ENCODE measurements at places on chromosomes 2 and 18. TPM values are rescaled to one million over a fixed set of nuclear protein-coding genes. Genes with fewer than 3 reads are reported as not detected.
A peak's percentile ranks its signal among the peaks of the same experiment; 100 is the strongest.

Gene FTCDNL1
- 2.8 TPM for polyA plus RNA-seq

Gene IL36B
- not detected for polyA plus RNA-seq

Gene LHCGR
- polyA plus RNA-seq, result not detected

Gene UGT1A10
- not detected for polyA plus RNA-seq

Gene SKA1
- polyA plus RNA-seq, result 1.4 TPM

DNA sequence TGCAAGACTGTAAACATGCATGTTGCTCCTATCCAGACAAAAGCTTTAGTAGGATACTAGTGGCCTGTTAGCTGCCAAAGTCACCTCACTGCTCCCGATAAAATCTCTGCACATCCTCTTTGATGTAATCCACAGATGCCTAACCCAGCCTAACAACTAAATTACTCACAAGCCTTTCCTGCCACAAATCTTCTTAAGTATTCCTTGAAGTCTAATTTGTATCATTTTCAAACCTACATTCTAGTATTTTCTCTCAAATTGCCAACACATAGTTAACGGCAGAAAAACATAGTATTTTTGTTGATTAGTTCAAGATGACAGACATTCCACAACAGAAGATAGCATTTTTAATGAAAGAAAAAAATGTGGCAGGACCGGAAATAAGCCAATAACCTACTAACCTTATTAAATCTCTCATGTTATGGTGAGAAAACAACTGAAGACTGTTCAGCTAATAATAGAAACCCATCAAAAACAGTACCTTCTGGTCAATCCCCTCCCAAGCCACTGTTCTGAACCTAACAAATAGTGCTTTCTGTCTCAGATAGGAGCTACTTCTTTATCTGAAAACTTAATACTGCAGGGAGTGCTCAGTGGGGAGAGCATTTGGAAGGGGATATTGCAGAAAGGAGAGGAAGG is at the start of gene MPP4:
Gene MPP4, minus strand, starts transcription at position 57 of the 639 bp plus-strand sequence. CDS start 4,690 bp downstream, outside the sequence.
- no peak for DNase-seq
- no peak within 1 kb of the TSS for H3K4me3 ChIP-seq
- peaks cover 22% of the 10 kb centered on the region for H3K36me3 ChIP-seq
- H3K27me3 ChIP-seq, result no peaks in the 10 kb centered on the region

DNA sequence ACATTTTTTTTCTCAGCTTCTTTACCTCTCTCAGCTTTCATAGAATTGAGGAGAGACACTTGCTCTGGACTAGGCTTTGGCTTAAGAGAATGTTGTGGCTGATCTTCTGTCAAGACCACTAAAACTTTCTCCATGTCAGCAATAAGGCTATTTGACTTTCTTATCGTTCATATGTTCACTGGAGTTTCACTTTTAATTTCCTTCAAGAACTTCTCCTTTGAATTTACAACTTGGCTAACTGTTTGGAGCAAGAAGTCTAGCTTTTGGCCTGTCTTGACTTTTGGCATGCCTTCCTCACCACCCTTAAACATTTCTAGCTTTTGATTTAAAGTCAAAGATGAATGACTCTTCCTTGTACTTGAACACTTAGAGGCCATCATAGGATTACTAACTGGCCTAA is 104.4 kb upstream of the SLC39A10 start:
- no peak overlapping the region for H3K4me3 ChIP-seq
- peaks cover 14% of the 10 kb centered on the region for H3K4me1 ChIP-seq
- H3K36me3 ChIP-seq, result peaks cover 9% of the 10 kb centered on the region

DNA sequence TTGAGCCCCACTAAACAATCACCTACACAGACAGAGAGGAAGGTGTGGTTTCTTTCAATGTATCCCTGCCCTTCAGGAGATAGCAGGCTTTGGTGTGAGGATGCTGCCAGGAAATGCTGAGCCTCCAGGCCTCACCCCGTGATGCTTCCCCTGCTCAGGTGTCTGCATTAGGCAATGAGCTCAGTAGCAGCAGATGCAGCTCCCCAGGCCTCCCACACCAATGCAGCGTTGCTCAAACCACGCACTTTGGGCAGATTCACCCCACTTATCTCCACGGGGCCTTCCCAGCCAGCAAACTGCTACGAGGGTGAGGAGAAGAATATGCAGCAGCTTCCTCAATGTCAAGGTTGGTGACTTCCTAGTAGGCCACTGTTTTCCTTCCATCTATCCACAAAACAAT is 229.3 kb upstream of the PXDN start:
- H3K36me3 ChIP-seq, result no peaks in the 10 kb centered on the region
- H3K4me1 ChIP-seq, result no peaks in the 10 kb centered on the region
- H3K27ac ChIP-seq, result no peak overlapping the region
- DNase-seq, result no peak

DNA sequence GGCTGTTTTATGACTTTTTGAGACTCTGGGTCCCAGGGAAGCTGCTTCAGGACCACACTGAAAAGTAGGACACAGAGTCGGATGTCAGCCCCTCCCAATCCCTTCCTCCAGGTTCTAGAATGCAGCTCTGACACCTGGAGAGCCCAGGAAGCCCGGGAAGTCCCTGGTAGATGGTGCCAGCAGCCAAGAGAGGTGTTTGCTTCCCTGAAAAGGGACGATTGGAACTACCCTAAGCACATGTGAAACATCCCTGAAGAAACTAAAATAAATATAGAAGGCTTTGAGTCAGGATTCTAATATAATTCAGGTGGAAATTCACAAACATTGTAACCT is 163.2 kb upstream of the CYRIA start:
- H3K4me3 ChIP-seq, result no peak overlapping the region
- no peaks in the 10 kb centered on the region for H3K36me3 ChIP-seq
- no peaks in the 10 kb centered on the region for H3K4me1 ChIP-seq
- DNase-seq, result no peak
- H3K27ac ChIP-seq, result no peak overlapping the region

GRCh38 chr18:25517881-25518715 is 166.1 kb upstream of the ZNF521 start:
- no peaks in the 10 kb centered on the region for H3K27me3 ChIP-seq
- H3K4me3 ChIP-seq, result no peak overlapping the region
- no peak for DNase-seq

GRCh38 chr2:103942199-103942598 is 911.7 kb upstream of the POU3F3 start:
- no peaks in the 10 kb centered on the region for H3K36me3 ChIP-seq
- no peaks in the 10 kb centered on the region for H3K4me1 ChIP-seq
- DNase-seq, result no peak
- no peaks in the 10 kb centered on the region for H3K27me3 ChIP-seq
- H3K4me3 ChIP-seq, result no peak overlapping the region

DNA sequence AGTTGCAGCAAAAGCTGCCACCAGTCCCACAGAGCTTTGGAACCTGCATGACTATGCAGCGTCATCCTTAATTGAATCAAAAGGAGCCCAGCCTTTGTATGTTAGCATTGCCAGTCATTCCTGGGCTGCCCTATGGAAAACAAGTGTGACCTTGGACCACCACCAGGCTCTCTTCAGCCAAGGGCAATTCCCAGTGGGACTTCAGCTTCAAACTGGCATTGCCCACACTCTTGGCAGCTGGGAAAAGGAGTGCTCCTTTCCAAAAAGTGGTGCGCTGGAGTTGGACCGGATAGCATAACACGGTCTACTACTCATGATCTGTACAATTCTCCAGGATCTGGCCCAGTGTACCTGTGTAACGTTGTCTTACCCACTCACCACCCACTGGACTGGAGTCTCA is 259.5 kb downstream of the MREG start:
- H3K27me3 ChIP-seq, result peaks cover 4% of the 10 kb centered on the region
- peaks cover 21% of the 10 kb centered on the region for H3K4me1 ChIP-seq
- no peaks in the 10 kb centered on the region for H3K36me3 ChIP-seq

DNA sequence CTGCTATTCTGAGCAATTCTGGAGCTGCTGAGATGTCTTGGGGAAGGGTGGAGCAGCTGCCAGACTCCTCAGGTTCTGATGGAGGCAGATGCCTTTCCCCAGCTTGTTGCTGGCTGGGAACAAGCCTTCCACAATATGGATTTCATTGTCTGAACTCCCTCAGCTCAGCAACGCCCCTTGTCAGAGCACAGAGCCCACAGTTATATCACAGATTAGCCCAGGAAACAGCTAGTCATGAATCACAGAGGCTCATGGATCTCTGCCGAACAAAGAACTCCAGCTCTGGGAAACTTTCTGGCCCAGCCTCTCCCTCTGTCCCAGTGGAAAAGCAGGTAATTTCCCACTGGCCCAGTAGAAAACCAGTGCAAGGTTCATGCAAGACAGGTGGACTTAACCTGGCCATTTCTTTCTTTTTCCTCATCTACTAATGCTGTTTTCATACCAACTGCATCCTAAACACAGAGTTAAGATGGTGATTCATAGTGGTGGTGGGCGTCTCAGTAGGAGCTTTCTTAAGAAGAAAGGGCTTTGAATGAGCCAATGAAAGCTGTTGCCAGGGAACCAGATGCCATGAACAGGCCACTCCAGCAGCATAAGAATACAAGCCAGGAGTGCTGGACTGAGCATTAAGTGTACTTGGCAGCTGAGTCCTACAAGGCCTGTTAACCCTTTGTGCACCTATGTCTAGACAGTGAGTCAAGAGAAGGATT is 8.7 kb upstream of the KIAA2012 start:
- no peaks in the 10 kb centered on the region for H3K27me3 ChIP-seq
- no peaks in the 10 kb centered on the region for H3K36me3 ChIP-seq
- no peaks in the 10 kb centered on the region for H3K4me1 ChIP-seq
- no peak for DNase-seq
- H3K27ac ChIP-seq, result no peak overlapping the region

GRCh38 chr2:46231721-46232120 is 65.5 kb upstream of the EPAS1 start:
- no peaks in the 10 kb centered on the region for H3K27me3 ChIP-seq
- H3K27ac ChIP-seq, result no peak overlapping the region
- H3K36me3 ChIP-seq, result no peaks in the 10 kb centered on the region
- no peaks in the 10 kb centered on the region for H3K4me1 ChIP-seq

DNA sequence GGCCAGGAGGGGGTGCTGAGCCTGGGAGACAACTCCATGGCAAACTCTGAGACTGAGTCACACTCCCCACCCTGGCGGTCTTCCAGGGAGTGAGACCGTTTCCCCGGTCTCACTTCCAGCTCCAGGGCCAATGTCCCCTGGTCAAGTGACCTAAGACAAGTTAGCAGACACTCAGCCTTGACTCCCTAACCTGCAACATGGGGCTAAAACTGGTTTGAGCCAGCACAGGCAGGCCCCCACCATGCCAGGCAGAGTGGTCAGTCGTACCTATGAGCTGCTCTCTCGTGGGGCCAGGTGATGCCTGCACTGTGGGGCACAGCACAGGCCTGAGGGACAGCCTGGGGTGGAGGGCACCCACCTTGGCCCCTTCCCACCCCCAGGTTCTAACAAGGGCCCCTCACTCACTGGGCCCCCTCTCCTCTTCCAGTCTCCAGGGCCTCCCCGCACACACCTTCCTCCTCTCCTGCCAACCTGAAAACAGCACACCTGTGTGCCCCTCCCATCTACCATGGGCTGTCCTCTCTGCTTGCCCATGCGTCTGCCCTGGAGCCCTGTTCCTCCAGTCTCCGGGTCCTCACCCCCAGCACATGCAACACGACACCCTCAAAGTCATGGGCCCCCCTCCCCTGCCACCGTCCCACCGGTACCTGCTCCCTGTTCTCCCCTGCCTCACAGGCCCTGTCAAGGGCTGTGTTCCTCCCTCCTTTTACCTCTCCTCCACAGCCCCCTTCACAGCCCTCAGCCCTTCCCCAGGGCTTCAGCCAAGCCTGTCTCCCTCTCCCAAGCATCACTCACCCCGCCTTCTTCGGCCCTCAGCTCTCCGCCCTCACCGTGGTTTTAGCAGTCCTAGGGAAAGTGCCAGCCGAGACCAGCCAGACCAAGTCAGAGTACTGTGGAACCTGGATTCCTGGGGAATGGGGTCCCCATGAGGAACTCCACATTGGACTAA is 1.6 kb downstream of the GPR17 start:
- H3K4me3 ChIP-seq, result no peak overlapping the region
- H3K27ac ChIP-seq, result no peak overlapping the region
- H3K27me3 ChIP-seq, result peaks cover 3% of the 10 kb centered on the region
- no peak for DNase-seq
- H3K4me1 ChIP-seq, result peaks cover 3% of the 10 kb centered on the region

- peaks cover 8% of the 10 kb centered on the region for H3K4me1 ChIP-seq
- H3K27ac ChIP-seq, result no peak overlapping the region
- DNase-seq, result no peak
- H3K27me3 ChIP-seq, result peaks cover 4% of the 10 kb centered on the region
- H3K36me3 ChIP-seq, result peaks cover 16% of the 10 kb centered on the region
These were observed 153.4 kb downstream of the MBP start for GRCh38 chr18:76979111-76979751.

GRCh38 chr2:228731517-228731916 is 539.6 kb downstream of the PID1 start:
- H3K4me3 ChIP-seq, result no peak overlapping the region
- H3K36me3 ChIP-seq, result no peaks in the 10 kb centered on the region
- no peak overlapping the region for H3K27ac ChIP-seq
- no peaks in the 10 kb centered on the region for H3K4me1 ChIP-seq
- no peaks in the 10 kb centered on the region for H3K27me3 ChIP-seq
- no peak for DNase-seq

- peak overlapping the region; percentile 44 for H3K4me3 ChIP-seq
- H3K27ac ChIP-seq, result peak overlapping the region; percentile 83
- peaks cover 48% of the 10 kb centered on the region for H3K4me1 ChIP-seq
- no peaks in the 10 kb centered on the region for H3K36me3 ChIP-seq
These were observed 54.7 kb upstream of the RIOK3 start for GRCh38 chr18:23398401-23398800.

- no peak overlapping the region for H3K27ac ChIP-seq
- H3K27me3 ChIP-seq, result peaks cover 2% of the 10 kb centered on the region
- DNase-seq, result no peak
- no peaks in the 10 kb centered on the region for H3K4me1 ChIP-seq
- no peak overlapping the region for H3K4me3 ChIP-seq
These were observed 797.2 kb downstream of the SATB2 start for GRCh38 chr2:198660501-198660900.

DNA sequence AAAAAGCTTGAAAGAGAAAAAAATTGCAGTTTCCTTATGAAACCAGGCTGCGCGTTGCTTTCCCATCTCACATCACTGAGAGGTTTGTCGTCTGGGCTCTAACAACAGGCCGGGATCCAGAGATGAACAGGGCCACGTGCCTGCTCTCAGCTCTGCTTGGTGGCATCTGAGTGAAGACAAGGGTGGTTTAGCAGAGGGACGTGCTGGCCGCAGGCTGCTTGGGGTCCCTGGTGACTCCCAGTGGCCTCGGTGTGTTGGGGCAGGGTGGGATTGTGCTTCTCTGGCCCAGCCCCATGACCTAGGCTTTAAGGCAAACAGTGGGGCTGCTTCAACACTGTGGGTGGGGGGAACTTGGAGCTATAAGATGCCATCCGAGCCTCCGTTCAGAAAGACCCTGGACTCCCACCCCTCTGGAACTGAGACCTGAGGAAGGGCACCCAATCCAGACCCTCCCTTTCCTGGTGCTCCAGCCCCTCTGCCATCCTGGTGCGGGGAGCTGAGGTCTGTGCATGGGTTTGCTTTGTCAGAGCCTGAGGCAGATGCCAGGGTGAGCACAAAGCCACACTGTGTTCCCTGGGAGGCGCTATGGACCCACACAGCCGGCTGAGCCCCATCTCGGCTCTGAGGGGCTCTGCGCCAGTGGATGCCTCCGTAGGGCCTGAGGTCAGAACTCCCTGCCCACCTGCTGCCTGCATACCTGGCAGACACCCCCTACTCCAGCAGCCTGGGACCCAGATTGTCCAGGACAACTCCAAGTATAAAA is 18.4 kb upstream of the HPCAL1 start:
- H3K27ac ChIP-seq, result no peak overlapping the region
- H3K27me3 ChIP-seq, result peaks cover 4% of the 10 kb centered on the region
- DNase-seq, result no peak
- H3K4me3 ChIP-seq, result no peak overlapping the region
- H3K36me3 ChIP-seq, result no peaks in the 10 kb centered on the region
- H3K4me1 ChIP-seq, result peaks cover 30% of the 10 kb centered on the region
